ENCODE measurements at places on chromosomes 6 and 20.

- no peak for DNase-seq
Measured at GRCh38 chr20:16713066-16713465, 16.8 kb upstream of the SNRPB2 start.

DNA sequence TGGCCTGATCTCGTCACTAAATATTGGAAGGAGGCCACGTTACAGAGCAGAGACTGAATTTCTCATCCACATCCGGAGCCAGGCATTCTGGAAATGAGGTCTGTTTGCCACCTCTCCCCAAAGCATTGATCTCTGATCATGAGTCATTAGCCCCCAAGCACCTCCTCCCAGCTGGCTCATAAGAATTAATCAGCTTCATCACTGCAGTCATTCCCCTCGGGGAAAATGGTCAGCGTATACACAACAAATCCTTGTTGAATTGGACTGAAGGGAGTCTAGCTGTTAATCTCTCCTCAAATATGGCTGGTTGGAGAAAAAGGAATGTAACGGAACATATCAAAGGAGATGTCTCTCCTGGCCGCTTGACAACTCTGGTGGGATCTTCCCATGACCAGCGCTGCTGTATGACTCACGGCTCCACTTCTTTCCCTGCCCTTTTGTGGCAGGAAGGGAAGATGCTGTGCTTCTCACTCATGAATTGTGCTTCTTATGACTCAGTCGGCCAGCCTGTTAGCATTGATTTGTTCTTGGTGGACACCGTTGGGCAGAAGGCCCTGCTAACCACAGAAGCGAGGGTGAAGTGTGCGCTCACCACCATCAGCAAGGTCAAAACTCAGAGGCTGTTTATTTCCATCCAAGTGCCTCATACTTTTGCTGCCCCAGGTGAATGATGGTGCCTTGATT lies 76.7 kb downstream of the RNF182 start:
- no peak for DNase-seq

DNA sequence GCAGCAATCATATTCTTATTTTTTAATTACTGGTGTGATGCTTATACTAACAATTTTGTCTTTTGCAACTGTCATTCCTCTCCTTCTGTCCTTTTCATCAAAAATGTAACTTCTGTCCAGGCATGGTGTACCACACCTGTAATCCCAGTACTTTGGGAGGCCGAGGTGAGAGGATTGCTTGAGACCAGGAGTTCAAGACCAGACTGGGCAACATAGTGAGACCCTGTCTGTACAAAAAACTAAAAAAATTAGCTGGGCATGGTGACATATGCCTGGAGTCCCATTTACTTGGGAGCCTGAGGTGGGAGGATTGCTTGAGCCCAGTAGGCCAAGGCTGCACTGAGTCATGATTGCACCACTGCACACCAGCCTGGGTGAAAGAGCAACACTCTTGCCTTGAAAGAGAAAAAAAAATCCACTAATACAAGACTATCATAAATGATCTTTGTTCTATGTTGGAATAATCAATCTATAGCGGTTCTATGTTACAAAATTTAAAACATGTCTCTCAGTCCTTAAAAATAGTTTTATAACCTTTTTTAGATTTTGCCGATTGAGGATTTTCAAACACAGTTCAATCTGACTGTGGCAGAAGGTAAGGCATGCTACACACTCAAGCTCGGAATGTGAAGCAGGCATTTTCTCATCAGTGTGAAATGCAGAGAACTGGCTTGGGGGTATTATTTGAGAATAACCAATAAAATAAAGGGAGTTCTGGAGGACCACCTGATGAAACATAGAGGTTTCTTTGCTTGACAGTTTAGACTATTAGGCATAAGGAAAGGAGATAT lies 70.4 kb downstream of the ENPP1 start:
- DNase-seq, result peak; percentile 29

- DNase-seq, result no peak
Measured at GRCh38 chr6:109102762-109103161, 7.5 kb downstream of the CEP57L1 start.

DNA sequence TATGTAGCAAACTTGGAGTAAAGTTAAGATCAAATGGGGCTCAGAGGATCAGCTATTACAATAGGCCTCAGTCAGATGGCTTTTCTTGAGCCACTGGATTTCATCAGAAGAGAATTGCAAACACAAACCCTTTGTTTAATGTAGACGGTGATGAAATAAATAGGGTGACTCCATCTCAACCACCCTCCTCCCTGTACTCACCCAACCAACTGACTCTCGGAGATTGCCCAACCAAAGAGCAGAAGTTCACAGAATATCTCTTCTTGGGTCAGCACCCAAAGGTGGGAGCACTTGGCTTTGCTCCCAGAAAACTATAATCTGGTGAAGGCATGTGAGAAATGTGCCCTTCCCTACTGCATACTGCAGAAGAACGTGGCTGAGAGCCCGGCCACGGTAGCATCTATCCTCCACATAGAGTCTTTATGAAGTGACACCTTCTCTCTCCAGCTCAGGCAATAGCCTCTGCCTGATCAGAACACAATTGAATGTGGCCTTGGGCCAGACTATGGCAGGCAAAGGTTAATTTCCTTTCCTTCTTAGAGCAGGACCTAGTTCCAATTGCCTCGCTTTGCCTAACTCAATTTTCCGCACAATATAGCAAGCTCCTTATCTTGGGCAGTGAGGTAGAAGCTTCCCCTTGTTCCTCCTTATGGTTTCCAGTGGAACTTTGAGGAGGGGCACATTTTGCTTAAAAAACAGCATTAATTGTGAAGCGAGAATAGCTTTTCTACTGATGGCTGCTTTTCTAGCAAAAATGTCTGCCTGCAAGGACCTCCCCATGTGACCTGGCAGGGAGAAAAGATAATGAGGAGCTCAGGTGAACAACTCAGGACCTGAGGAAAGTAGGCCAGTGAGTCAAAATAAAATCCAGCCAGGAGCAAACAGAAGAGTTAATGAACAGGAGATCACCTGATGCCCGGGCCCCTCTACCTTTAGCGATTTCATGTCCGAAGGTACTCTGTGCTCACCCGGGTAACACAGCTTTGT lies 79.4 kb downstream of the GFOD1 start:
- no peak for DNase-seq

All from pancreas (tissue), 10 donors.